ENCODE measurements at places on chromosomes 12 and 14.

GRCh38 chr12:69779928-69780327 is 41.3 kb downstream of the RAB3IP start:
- DNase-seq = no peak

- no peak for DNase-seq
Measured at GRCh38 chr12:28535216-28535615, 345.0 kb downstream of the CCDC91 start.

DNA sequence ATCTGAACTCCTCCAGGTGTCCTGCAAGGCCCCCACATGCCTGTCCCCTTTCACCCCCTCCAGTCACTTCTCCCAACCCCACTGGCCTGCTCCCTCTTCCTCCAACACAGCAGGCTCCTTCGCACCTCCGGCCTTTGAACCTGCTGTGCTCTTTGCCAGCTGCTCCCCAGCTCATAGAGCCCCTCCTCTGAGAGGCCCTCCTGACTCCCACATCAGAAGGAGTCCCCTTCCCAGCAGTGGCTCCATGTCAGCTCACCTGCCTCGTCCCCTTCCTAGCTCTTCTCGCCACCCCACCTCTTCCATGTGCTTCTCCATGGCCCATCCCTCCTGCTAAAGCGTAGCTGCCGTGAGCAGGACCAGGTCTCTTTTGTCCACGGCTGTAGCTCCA is 22.1 kb downstream of the SCARB1 start:
- no peak for DNase-seq

- DNase-seq = no peak
Measured at GRCh38 chr12:27048822-27049752, 26.7 kb downstream of the MED21 start.
